ENCODE measurements at places on chromosomes 13 and 19.

GRCh38 chr13:97904059-97904458, 49.4 kb upstream of the IPO5 start:
- DNase-seq = no peak

- DNase-seq = no peak
These were observed 469 bp downstream of the ABHD17A start for GRCh38 chr19:1884719-1885334.

GRCh38 chr13:42653679-42654078, 79.7 kb downstream of the TNFSF11 start:
- no peak for DNase-seq

DNA sequence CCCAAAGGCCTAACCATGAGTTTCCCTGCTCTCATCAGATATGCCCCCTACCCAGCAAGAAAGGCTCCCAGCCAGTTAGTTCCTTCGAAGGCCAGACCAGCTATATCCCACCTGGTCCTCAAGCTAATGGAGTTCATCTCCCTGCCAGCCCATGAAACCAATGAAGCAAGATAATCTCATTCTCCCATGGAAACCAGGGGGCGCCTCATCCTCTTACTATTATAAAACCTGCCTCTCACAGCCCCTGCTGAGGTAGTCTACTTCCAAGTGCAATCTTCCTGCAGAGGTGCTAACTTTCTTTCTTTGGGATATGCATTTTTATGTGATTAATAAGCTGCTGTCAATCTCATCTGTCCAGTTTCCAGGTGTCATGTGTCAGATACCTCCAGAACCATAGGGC, 34.0 kb upstream of the ZNF573 start:
- DNase-seq = no peak

Measured in bone marrow (tissue), 2 donors.